D721Med (cell line): ENCODE measurements at places on chromosomes 1 and 21.

DNA sequence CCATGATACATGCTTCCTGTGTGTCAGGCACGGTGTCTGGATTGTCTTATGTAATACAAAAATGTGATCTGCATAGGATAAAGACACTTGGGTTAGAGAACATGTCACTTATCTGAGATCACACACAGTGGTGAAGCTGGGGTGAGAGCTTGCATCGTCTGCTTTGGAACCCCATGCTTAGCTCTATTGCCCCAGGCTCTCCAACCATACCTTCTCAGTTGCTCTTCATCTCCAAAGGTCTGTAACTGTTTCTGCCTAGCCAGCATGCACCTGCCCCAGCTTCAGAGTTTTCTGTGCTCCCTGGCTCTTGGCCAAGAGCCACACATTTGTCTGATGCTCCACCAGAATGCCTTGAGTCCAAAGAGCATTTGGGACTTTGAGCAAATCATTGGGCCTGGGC is 93.9 kb upstream of the COG2 start:
- no peak for DNase-seq

GRCh38 chr1:85230305-85230977 is 29.0 kb downstream of the C1orf52 start:
- no peak for DNase-seq

- no peak for DNase-seq
Measured at GRCh38 chr1:166432655-166433054, 265.9 kb upstream of the FAM78B start.

- DNase-seq = no peak
Measured at GRCh38 chr1:36306210-36306901, at the start of gene SH3D21. Gene SH3D21 (plus strand): TSS chr1:36306368. CDS start chr1:36306421, 53 bp downstream.

DNA sequence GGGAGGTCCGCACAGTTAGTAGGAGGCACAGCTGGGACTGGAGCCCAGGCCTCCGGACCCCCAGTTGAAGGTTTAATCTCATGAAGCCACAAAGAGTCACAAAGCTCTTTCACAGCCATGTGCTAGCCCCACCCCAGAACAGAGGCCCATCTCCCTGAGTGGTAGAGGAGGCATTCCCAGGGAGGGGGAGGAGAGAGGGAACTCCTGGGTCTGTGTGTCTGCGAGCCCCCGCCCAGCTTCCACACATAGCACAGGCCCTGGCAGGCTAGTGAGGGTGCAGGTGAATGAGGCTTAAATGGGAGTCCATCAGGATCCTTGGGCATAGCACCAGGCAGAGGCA is 197.8 kb downstream of the MATN1 start:
- DNase-seq = no peak

GRCh38 chr1:1000357-1001056 is 610 bp upstream of the HES4 start:
- peak; percentile 73 for DNase-seq
